ENCODE measurements at places on chromosomes 7 and 10.

DNA sequence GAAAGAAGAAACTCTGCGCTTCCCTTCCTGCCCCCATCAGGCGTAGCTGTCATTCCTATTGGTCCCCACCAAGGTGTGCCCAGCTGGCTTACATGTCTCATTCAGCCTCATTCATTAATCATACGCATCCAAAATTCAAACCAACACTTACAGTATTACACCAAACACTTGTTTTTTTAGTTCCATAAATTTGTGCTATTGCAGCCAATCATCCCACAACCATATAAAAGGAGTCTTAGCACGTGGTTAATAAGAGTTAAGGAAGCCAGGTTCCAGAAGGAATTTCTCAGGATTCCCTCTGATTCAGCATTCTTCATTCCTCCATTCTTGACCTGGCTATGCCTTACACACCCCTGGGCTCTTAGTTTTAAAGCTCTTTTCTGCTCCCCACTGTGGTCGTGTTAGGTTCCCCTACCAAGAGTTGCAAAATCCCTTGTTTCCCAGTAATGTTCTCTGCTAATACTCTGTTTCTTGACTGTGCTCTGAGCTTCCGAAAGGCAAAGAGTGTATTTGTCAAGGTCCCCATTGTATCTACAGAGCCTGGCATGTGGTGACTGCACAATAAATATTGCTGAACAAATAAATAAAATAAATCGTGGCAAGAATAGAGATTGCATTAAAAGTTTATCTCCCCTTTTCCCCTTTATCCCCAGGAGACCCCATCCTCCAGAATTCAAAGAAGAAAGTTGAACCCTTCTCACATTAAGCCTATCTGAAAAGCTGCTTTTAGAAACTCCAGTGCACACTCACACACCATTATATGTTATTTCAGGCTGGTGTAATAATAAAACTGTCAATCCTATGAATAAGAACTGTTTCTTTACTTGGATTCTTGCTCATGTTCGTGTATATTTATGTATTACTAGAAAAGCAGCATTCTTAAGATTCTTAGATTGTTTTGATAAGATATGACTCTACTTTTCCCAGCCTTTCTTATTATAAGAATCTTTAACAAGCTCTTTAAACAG, 514.4 kb downstream of the INHBA start:
- DNase-seq = no peak

- DNase-seq = no peak
These were observed 507.0 kb upstream of the KLF6 start for GRCh38 chr10:4291990-4292389.

DNA sequence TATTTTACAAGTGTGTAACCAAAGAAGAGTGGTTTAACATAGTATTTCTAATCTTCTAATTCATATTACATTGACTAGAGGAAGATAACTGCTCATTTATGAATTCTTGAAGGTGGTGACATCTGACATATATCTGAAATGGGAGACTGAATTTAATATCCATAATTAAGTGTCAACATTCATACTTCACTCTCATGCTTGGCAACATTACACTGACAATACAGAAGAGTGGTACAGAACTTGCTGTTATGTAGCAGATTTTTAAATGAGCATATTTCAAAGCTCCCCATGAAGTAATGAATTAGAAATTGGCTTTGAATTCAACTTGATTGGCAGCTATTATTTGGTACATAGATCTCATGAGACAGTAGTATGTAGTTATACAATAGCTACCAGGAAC, 125.8 kb upstream of the POT1 start:
- no peak for DNase-seq

- peak; percentile 27 for DNase-seq
These were observed 23.4 kb downstream of the ZPBP start for GRCh38 chr7:50069613-50070012.

DNA sequence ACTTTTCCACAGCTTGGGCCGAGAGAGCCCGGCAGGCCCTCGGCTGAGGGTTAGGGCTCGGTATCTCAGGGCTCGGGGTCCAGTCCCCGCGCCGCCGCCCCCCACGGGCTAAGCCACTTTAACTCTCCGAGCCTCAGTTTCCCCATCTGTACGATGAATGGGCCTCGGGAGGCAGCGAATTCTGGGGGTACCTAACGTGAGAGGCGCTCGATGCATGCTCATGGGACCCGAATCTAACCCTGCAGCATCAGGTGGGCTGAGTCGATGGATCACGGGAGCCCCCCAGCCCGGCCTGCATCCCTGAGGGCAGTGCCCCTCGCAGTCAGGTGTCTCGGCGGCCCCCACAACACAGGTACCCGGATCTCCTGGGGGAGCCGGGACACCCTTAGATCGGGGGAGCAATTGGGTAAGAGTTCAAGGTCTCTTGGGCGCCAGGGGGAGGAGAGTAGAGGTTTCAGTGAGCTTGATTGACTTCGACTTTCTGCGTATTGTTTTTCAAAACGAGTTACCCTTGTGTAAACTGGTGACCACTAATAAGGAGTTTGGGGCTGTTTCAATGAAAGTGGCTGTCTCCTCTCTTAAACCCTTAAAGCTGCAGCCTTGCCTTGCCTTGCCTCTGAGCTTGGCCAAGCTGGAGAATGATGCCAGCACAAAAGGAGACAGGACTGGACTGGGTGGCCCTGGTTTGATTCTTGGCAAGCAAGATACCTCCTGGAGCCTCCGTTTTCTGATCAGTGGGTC, 631 bp downstream of the POR start:
- DNase-seq = peak; percentile 10

DNA sequence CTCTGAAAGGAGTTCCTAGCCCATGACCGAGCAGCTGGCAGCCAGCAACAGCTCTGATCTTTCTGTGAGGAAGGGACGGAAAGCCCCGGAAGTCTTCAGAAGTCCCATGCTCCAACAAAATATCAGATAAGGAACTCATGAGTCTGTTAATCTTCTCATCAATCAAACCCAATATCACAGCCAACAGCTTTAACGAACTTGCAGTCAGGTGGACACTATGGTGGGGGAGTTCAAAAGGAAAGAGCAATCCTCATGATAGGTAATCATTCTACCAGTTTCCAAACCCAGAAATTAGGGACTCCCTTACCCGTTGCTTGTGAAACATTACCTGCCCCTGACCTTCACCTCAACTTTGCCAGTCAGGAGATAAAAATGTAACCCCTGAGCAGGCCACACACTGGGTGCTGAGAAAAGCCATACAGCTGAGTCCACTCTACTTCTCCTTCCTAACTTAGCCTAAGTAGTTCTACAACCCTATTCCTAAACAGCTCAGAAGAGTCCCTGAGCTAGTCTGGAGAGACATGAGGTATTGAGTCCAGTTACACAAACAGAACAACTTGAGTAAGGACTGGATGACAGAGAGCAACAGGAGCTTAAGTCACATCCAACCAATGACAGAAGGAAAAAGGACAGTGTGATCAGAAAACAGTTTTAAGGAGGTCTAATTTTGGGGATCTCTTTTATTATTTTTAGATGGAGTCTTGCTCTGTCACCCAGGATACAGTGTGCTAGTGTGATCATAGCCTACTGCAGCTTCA, 2.2 kb downstream of the NDST2 start:
- no peak for DNase-seq

- DNase-seq = no peak
These were observed 84.4 kb downstream of the LRRC4 start for GRCh38 chr7:127946847-127947246.

DNA sequence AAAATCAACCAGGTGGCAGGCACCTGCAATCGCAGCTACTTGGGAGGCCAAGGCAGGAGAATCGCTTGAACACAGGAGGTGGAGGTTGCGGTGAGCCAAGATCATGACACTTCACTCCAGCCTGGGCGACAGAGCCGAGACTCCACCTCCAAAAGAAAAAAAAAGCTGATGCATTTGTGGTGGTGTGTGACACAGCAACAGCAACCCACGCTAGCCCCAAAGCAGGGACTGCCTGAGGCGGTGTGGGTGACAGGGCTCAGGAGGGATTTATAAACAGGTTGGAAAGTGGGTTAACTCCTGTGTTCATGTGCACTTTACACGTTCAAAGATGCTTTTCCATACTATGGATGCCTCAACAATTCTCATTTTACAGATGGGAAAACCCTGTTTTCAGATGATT, 395.9 kb upstream of the PODXL start:
- DNase-seq = no peak

DNA sequence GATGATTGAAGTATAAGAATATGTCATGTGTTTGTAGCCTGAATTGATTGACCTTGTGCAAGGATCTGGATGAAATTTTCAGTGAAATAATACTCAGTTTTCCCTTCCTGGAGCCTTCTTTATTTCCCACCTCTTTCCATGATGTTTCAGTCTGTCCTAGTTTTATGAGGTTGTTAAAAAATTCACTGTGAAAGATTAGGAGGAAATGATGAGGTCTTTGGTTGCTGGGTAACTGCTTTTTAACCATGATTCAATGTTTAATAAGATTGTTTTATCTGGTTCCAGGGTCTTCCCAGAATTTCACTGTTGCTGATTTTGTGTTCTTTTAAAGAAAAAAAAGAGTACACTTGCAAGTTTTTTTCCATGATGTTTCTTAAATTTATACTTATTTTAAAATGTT, 221.5 kb downstream of the MBL2 start:
- DNase-seq = no peak

- DNase-seq = no peak
These were observed 86.6 kb downstream of the CFAP58 start for GRCh38 chr10:104440221-104440620.

DNA sequence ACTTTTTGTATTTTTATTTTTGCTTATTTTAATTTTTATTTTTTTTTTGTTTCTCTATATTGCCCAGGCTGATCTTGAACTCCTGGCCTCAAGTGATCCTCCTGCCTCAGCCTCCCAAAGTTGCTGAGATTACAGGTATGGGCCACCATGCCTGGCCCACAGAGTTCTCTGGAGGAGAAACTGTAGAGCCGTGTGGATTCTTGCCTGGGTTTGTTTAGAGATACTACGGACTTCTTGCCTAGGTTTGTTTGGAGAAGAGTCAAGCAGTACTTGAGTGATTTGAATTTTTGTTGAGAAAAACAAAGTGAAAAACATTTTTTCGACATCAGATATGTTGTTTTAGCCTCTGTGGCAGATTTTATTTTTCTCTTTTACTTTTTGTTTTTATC, 99.0 kb downstream of the CAMK1D start:
- DNase-seq = no peak

- no peak for DNase-seq
These were observed 437.5 kb downstream of the KIF20B start for GRCh38 chr10:90138844-90139243.

- no peak for DNase-seq
These were observed 8.8 kb downstream of the AFAP1L2 start for GRCh38 chr10:114395366-114396022.

- DNase-seq = no peak
These were observed 82.1 kb upstream of the PPP2R2D start for GRCh38 chr10:131818510-131819234.

- no peak for DNase-seq
These were observed 72.3 kb downstream of the CCDC71L start for GRCh38 chr7:106588422-106589197.

DNA sequence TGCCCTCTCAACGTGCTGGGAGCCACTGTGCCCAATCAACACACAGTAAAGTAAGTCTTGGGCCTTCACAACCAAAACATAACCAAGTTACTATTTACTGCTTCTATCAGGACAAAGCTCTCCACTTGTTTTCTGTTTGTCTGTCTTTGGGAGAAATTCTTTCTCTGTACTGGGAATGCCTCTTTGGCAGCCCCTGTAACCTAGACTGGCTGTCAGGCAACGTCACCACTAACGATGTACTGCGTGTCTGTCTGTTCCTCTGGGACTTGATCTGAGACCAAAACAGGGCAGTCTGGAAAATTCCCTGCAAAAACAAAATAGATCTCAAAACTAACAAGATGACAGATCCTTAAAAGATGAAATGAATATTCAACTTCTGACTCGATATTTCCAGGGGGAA, 113.0 kb downstream of the SMURF1 start:
- no peak for DNase-seq

- peak; percentile 53 for DNase-seq
These were observed 166.8 kb upstream of the ASAH2 start for GRCh38 chr10:50417886-50418830.

DNA sequence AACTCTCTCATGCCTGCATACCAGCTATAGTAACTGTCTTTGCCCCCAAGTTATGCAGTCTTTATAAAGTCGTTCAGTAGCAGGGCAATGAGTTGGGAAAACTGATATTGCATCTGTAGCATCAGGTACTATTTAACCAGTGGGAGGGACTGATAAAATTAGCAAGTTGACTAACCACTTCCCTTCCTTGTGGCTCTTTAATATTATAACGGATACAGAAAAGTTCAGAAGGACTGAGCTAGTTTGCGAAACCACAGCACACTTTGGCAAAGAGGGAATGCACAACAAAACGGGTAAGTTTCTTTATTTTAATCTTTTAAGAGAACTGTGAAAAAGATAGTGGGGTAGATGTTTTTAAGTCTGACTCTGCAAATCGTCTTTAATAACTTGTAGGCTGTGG, 205.3 kb upstream of the HDAC9 start:
- DNase-seq = no peak

- DNase-seq = peak; percentile 80
These were observed at the start of gene LIMK1 for GRCh38 chr7:74083117-74083876. Gene LIMK1, plus strand, starts transcription at chr7:74083804. Its CDS starts 187 bp downstream, at chr7:74083991.

DNA sequence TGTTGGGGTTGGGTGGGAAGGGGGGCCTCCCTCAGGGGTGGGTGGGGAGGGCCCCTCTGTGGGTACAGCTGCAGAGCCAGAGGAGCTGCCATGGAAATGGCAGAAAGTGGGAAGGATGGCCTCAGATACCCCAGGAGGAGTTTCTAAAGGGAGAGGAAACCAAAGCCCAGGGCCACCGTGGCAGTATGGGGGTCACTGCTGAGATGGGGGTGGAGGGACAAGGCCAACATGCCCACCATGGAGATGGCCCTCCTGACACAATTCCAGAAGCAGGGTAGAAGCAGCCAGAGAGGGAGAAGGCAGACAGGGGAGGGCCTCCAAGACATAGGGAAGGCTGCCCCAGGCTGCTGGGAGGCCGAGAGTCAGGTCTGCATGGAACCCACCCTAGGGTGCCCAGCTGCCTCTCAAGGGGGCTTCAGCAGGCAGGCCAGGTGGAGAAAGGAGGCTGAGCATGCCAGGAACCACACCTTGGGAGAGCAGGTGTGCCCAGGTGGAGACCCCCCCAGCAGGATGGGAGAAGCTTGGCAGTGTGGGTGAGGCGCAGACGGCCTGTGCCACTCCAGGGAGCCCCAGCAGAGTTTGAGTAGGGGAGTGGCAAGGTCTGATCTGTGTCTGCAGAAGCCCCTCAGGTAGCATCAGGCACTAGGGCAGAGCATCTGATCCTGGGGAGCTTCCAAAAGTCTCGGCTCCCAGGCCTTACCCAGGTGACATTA, 146.8 kb downstream of the ARHGAP22 start:
- DNase-seq = no peak

DNA sequence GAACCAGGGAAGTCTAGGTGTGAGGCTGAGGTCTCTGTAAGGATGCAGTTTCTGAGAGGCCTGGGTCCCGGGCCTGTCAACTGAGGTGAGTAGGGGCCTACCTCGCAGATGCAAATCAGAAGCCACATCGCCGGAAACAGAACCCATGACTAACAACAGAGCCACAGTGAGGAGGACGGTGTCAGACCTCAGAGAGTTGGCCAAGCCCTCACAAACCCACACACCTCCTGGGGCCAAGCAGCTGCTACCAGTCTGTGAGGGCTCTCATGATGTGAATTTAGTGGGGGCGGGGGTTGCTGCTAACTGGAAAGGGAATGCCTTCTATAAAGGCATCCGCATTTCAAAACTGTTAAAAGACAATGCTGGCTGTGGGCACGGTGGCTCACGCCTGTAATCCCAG, 103.0 kb downstream of the COBL start:
- DNase-seq = no peak

All from stimulated activated CD4-positive, alpha-beta T cell treated with anti-CD3 and anti-CD28 coated beads, Interleukin-4, amount 100 ng/mL, for 24 hours (primary cell).